ENCODE measurements at places on chromosomes 1 and 21.
A peak's percentile ranks its signal among the peaks of the same experiment; 100 is the strongest.

GRCh38 chr21:32044205-32045180 lies 171.7 kb downstream of the HUNK start:
- no peak for DNase-seq

GRCh38 chr1:54791880-54792522 lies 9.1 kb downstream of the TTC22 start:
- peak; percentile 81 for DNase-seq

- DNase-seq: no peak
Observed at GRCh38 chr1:67137307-67137753, 2.6 kb upstream of the C1orf141 start.

DNA sequence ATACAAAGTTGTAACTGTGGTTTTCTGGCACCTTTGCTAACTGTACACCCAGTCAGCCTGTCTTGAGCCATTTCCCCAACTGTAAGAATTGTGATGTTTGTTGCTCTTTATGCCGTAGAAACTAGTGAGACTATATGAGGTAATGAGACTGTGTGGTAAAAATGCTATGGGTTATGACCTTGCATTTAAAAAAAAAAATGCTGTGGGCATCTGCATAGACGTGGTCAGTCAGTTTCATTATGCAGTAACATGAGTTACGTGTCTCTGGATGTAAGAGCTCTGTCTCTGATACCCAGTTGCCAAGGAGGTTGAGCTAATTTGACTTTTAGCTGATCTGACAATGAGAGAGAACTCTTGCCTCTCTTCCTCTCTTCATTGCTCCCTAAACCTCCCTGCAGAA lies 80.6 kb upstream of the LAMC2 start:
- no peak for DNase-seq

GRCh38 chr1:59453297-59453968 lies 156.5 kb downstream of the FGGY start:
- no peak for DNase-seq

DNA sequence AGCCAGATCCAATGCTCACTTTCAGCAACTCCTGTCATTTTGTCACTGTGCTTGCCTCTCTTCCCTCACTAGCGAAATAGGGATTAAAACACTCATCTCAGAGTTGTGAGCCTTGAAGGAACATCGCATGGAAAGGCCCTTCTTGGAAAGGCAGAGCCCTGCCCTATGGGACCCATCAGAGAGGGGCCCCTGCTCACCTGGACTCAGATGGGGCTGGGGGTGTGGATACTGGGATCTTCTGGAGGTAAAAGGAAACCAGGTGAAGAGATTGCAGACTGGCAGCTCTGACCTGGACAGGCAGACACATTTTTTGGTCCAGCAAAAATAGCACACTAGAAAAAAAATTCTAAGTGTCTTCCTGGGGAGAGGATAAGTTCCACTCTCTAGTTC lies 54.2 kb upstream of the EPS8L3 start:
- no peak for DNase-seq

GRCh38 chr1:112905395-112906149 lies 50.4 kb downstream of the SLC16A1 start:
- DNase-seq: peak; percentile 8

DNA sequence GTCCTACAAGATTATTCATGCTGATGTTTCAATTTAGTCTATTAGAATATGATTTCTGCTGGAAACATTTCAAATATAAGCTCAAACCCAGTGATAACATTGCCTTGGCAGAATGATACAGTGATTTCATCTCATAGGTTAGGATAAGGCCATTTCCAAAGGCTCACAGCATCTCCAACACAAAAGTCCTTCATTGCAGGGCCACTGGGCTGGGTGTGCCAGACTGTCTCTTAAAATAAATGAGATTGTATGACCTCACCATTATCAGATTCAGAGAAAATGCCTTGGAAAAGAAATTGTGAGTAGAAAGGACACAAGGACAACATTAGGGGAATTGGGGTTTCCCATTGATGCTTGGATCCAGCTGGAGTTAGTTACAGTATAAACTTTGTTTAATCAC lies 30.4 kb downstream of the NGF start:
- DNase-seq: no peak

DNA sequence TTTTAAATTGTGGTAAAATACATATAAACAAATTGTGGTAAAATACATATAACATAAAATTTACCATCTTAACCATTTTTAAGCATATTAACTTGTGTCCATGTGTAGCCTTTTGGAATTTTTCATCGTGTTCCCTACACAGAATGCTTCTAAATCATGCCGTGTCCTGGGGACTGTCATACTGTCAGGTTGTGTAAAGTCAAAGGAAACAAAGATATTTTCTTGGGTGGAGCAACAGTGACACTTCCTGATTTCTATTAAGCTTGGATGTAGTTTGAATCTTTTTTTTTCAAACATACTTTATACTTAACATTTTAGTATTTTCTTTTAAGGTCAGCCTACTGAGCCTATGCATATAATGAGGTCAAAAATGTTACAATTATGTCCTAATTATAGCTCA lies 32.3 kb downstream of the DOP1B start:
- DNase-seq: no peak

GRCh38 chr1:175015243-175015642 lies 8.0 kb downstream of the MRPS14 start:
- no peak for DNase-seq

DNA sequence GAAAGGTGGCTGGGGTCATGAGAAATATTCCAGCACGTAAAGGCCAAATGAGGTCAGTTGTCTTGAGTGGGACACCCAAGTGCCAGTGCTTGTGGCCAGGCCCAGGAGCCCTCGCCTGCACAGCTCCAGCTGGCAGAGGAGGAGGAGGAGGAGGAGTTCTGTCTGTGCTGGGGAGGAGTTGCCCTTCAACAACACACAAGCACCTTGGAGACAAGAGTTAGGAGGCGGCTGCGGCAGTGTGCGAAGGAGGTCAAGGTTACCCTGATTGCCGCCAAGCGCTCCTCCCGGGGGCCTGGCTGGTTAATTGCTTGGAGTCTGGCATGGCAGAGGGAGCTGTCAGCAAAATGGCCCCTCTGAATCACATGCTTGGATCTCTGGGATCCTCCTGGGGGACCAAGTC lies 45.1 kb downstream of the GRIK3 start:
- no peak for DNase-seq

- no peak for DNase-seq
Observed at GRCh38 chr1:119621705-119622104, 26.4 kb downstream of the ZNF697 start.

DNA sequence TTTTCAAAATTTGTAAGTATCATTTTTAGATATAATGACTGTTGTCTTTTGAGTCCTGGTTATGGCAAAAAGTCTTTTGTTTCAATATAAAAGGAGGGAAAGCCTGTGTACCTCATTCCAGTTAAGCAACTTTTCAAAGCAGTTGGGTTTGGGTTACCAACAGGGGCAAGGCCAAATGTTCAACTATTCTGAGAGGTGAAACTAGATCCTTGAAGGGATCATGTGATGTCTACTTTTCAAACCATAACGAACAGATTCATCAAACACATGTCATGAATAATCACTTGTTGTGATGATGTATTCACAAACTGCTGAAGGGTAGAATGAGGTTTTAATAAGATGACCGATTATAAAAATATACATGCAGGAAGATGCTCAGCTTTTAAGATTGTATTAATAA lies 171.3 kb downstream of the HHAT start:
- DNase-seq: no peak

DNA sequence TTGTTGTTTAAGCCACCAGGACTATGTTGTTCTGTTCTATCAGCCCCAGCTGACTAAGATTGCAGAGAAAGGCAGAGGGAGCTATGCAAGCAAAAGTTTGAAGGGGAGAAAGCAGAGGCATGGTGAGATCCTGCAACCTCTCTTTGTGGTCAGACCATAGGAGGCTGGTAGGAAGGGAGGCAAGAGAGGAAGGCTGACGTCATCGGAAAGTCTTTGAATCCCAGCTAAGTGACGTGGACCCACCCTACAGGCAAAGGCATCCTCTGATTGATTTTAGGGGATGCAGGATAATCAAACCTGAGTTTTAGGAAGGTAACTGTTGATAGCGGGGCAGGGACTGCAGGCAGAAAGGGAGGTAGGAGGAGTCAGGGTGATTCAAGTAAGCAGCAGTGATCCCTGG lies 23.3 kb upstream of the TNNI1 start:
- no peak for DNase-seq

- DNase-seq: no peak
Observed at GRCh38 chr1:46303872-46304326, 401 bp downstream of the UQCRH start.

GRCh38 chr1:65260851-65261473 lies 48.4 kb upstream of the DNAJC6 start:
- no peak for DNase-seq

DNA sequence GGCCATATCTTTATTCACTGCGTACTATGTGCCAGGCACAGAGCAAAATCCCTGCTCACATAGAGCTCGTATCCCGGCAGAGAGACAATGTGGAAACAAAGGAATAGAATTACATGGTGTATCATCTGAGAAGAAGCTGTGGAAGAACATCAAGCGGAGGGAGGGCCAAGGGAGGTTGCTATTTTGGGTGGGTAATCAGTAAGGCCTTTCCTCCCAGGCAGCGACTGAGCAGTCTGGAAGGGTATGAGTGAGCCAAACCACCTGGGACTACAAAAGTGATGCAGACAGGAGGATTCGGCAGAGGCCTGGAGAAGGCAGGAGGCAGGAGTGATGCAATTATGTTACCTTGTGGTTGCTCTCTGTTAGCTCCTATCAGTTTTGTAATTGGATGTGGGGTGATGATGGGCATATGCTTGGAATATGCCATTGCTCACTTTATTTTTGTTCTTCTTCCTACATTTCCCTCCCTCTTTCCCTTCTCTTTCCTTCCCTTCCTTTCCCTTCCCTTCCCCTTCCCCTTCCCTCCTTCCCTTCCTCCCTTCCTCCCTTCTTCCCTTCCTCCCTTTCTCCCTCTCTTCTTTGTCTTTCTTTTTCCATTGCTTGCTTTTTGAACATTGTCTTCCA lies 172.9 kb downstream of the DISC1 start:
- no peak for DNase-seq

GRCh38 chr21:35783721-35784120 lies 276.6 kb downstream of the SETD4 start:
- DNase-seq: no peak

DNA sequence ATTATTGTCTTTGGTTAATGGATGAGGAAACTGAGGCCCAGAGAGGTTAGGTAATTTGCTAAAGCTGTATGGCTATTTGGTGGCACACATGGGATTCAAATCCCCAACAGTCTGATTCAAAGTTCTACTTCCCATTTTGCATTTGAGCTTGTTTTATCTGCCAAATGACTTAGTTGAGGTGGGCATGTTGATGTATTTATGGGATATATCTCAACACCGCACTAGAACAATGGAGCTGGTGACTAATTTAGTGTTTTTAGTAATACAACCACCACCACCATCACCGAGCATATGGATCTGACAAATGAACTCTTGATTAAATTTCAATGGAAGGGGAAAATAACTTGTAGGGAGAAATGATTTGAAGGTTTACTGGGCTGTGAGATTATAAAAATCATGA lies 26.8 kb downstream of the THEM4 start:
- no peak for DNase-seq

DNA sequence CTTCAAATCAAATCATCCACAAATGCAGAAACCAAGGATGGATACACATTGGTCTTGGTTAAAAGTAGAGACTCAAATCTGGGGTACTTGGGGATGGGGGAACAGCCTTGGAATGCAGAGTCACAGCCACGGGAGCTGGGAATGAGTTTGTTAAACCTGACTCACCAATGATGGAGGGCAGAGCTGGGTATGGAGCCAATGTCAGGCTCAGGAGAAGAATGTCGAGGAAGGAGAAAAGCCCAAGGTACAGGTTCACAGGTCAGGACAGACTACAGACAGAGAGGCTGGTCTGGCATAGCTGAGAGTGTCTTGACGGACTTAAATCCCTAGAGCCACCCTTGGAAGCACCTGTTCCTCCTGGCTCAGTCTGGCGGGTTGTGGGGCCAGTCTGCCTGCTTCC lies 237.6 kb downstream of the NTNG1 start:
- DNase-seq: no peak

DNA sequence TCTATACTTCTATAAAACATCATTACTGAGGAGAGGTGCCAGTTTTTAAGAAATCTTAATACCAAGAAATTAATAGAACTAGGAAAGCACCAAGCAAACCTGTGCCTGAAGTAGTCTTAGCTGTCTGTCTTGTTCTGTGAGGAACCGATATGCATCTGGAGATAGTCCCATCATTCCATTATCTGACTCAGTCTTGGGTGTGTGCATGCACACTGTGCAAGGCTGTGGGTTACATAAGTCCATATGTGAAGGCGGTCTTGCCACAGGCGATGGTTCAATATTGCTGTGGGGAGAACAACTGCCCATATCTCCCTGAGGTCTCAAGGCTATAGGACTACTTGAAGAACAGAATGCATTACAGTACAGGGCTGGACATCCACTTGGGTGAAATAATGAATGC lies 33.8 kb downstream of the STIL start:
- no peak for DNase-seq

DNA sequence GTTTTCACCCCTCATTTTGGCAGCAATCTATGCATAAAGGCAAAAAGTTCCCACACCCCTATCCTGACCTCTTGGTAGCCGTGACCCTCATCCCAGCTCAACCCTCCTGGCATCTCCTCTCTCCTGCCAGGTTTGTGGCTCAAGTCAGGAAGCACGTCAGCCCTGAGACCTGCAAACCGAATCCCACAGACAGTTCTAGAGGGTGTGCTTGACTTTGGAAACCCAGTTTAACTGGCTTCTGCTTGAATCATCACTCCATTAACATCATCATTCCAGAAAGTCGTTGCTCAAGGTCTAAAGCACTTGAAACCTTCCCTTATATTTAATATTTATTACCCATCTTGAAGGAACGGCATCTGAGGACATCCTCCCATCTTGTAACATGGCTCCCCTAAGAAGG lies 133.4 kb upstream of the ERG start:
- no peak for DNase-seq

DNA sequence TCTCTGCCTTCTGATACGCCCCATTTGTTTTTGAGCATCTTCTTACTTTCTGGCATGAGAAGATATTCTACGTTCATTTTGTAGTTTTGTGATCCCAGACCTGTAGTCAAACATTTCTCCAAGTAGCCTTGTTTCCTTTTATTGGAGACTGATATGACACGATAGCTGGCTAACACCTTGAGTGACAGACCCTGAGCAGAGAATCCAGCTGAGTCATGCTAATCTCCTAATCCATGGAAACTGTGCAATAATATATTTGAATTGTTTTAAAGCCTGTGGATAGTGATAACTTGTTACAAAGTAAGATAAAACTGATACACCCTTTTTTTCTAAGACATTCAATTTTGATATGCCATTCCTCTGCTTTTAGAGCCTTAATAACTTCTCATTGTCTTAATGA lies 1.2 kb upstream of the IFI44L start:
- DNase-seq: no peak

- no peak for DNase-seq
Observed at GRCh38 chr1:204344665-204345355, 14.9 kb downstream of the PLEKHA6 start.

Measured in stimulated activated CD4-positive, alpha-beta T cell treated with anti-CD3 and anti-CD28 coated beads, Interleukin-1b, Interleukin-23, amount 100 ng/mL, for 48 hours (primary cell).